Gastroesophageal sphincter (tissue), 4 donors: ENCODE measurements at places on chromosomes 4 and X. TPM values are rescaled to one million over a fixed set of nuclear protein-coding genes. Genes with fewer than 3 reads are reported as not detected.

ETDA gene
- total RNA-seq, result not detected

GRCh38 chrX:69197690-69198089, 32.4 kb upstream of the PJA1 start:
- no peak for ATAC-seq
- H3K27me3 ChIP-seq, result no peaks in the 10 kb centered on the region
- H3K4me3 ChIP-seq, result no peak overlapping the region
- H3K4me1 ChIP-seq, result no peaks in the 10 kb centered on the region
- no peak overlapping the region for H3K27ac ChIP-seq

SPANXC gene
- not detected for total RNA-seq

- no peaks in the 10 kb centered on the region for H3K27me3 ChIP-seq
- H3K36me3 ChIP-seq, result no peaks in the 10 kb centered on the region
- no peaks in the 10 kb centered on the region for H3K4me1 ChIP-seq
These were observed 57.3 kb upstream of the ADGRA3 start for GRCh38 chr4:22573198-22573597.

TDO2 gene
- not detected for total RNA-seq

- no peaks in the 10 kb centered on the region for H3K27me3 ChIP-seq
- H3K27ac ChIP-seq, result peak overlapping the region; percentile 76
- H3K4me3 ChIP-seq, result peak overlapping the region; percentile 51
- H3K36me3 ChIP-seq, result no peaks in the 10 kb centered on the region
- peak; percentile 16 for ATAC-seq
- H3K4me1 ChIP-seq, result peaks cover 36% of the 10 kb centered on the region
These were observed 465 bp downstream of the HAUS7 start for GRCh38 chrX:153469811-153470410.

GRCh38 chr4:74545448-74545847, 100.5 kb downstream of the AREG start:
- H3K27ac ChIP-seq, result no peak overlapping the region
- peaks cover 4% of the 10 kb centered on the region for H3K4me1 ChIP-seq

- peaks cover 6% of the 10 kb centered on the region for H3K4me1 ChIP-seq
- H3K36me3 ChIP-seq, result no peaks in the 10 kb centered on the region
- peak overlapping the region; percentile 91 for H3K4me3 ChIP-seq
- H3K27me3 ChIP-seq, result no peaks in the 10 kb centered on the region
These were observed 1.1 kb downstream of the MECP2 start for GRCh38 chrX:154096140-154097002.

DNA sequence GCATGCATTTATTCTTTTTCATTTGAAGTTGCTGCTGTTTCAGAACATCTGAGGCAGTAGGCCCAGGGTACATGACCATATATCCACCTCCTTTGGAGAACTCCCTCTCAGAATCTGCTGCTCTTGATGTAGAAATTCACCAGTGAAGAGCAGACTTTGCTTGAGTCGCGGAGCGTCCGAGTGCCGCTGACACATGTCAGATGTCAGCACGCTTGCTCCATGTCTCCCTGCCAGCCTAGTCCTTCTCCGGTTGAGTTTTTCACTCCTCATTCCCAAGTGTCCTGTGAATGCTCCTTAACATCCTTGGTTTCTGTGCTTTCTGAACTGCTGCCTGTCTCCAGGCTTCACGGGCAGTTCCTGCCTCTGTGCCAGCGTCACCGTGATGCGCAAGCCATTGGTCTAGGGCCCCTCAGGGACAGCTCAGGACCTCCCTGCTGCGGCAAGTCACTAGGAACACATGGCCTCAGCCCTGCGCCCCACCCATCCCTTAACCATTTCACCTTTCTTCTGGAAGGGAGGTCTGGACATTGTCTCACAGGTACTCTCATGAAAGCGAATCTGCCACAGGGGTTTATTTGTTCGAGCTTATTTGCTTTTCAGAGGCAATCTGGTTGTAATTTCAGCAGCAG, 93.1 kb upstream of the RBPJ start:
- no peak for ATAC-seq
- no peaks in the 10 kb centered on the region for H3K4me1 ChIP-seq
- no peak overlapping the region for H3K27ac ChIP-seq
- H3K27me3 ChIP-seq, result no peaks in the 10 kb centered on the region

DNA sequence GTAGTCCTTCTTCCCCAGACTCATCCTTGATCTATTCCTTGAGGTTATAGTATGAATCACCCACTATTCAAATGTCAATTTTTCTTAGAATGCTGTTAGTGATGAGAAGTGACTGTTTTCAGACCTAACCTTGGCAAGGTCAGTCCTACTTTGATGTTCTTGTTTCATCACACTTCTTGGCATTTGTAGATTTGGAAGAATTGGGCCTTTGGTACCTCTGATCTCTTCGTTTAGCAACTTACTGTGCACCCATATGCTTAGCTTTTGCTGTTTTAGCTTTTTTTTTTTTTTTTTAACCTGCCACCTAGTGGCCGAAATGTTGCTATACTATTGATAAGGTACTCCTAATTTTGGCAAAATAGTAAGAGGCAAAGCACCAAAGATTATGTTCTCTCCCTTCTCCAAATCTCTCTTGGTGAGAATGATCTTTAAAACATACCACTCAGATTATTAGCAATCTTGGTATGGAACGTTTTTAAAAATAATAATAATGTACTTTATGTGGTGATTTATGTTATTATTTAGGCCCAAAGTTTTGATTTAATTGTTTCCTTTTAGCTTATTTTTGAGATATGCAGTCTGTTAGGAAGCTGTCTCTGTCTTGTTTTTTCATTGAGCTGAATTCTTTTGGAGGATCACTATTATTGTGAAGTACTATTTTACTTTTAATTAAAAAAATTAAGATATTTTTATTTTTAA, 16.6 kb downstream of the DCK start:
- H3K27ac ChIP-seq, result no peak overlapping the region
- no peaks in the 10 kb centered on the region for H3K4me1 ChIP-seq
- H3K27me3 ChIP-seq, result no peaks in the 10 kb centered on the region
- no peaks in the 10 kb centered on the region for H3K36me3 ChIP-seq

GRCh38 chr4:88600176-88600838, 8.0 kb downstream of the HERC3 start:
- no peak overlapping the region for H3K4me3 ChIP-seq
- no peaks in the 10 kb centered on the region for H3K36me3 ChIP-seq
- H3K4me1 ChIP-seq, result peaks cover 8% of the 10 kb centered on the region

GRCh38 chr4:1400191-1400805, 5.9 kb downstream of the NKX1-1 start:
- no peak overlapping the region for H3K27ac ChIP-seq
- H3K36me3 ChIP-seq, result peaks cover 7% of the 10 kb centered on the region
- peaks cover 34% of the 10 kb centered on the region for H3K4me1 ChIP-seq

- no peak overlapping the region for H3K27ac ChIP-seq
- no peaks in the 10 kb centered on the region for H3K4me1 ChIP-seq
- H3K27me3 ChIP-seq, result no peaks in the 10 kb centered on the region
- ATAC-seq, result no peak
These were observed 1189.6 kb downstream of the PCDH18 start for GRCh38 chr4:136342666-136343065.

FAM9B gene
- not detected for total RNA-seq

GRCh38 chr4:68375667-68376559, 26.0 kb upstream of the YTHDC1 start:
- no peaks in the 10 kb centered on the region for H3K36me3 ChIP-seq
- no peak overlapping the region for H3K27ac ChIP-seq
- H3K4me3 ChIP-seq, result no peak overlapping the region
- H3K4me1 ChIP-seq, result no peaks in the 10 kb centered on the region

GRCh38 chrX:108415891-108416290, 22.3 kb downstream of the COL4A6 start:
- H3K4me3 ChIP-seq, result no peak overlapping the region
- no peak for ATAC-seq
- peak overlapping the region; percentile 4 for H3K27ac ChIP-seq
- H3K36me3 ChIP-seq, result no peaks in the 10 kb centered on the region
- H3K4me1 ChIP-seq, result no peaks in the 10 kb centered on the region

DNA sequence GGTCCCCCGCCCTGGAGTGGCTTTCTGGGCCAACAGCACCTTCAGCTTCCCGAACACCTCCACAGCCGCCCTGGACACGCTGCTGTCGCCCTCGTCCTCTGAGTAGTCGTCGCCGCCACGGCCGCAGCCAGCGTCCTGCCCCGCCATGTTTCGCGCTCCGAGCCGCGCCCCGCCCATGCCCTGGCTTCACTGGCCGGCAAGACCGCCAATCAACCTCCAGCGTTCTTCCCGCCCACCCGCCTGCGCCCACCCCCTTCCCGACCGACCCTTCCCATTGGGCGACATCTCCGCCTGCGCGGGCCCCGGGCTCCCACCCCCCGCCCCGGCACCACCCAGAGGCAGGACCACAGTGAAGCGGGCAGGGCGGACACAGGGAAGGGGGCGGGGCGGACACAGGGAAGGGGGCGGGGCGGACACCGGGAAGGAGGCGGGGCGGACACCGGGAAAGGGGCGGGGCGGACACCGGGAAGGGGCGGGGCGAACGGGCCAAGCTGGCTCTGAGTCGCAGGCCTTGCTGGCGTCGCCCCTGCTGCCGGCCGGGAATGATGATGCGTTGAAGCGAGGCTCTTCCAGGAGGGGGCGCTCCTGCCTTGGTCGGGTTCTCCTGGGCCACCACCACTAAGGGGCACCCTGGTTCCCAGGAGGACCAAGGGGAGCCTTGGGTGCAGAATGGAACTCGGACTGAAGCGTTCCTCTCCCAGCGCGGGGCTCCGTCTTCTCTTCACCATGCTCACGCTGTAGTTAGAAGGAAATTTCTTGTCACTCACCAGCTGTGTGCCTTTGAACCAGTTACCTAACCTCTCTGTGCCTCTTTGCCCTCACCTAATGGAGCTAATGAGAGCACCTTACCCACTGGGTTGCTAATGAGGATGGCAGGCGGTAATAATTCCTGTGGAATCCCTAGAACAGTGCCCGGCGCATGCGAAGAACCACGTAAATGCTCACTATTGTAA, at the start of gene HAUS7:
Gene HAUS7, minus strand, starts transcription at position 166 of the 953 bp plus-strand sequence. Its CDS starts 19 bp downstream, at position 147.
- H3K4me1 ChIP-seq, result no peaks in the 10 kb centered on the region
- no peak within 1 kb of the TSS for H3K27ac ChIP-seq
- no peaks in the 10 kb centered on the region for H3K27me3 ChIP-seq
- ATAC-seq, result peak; percentile 91
- no peaks in the 10 kb centered on the region for H3K36me3 ChIP-seq

DNA sequence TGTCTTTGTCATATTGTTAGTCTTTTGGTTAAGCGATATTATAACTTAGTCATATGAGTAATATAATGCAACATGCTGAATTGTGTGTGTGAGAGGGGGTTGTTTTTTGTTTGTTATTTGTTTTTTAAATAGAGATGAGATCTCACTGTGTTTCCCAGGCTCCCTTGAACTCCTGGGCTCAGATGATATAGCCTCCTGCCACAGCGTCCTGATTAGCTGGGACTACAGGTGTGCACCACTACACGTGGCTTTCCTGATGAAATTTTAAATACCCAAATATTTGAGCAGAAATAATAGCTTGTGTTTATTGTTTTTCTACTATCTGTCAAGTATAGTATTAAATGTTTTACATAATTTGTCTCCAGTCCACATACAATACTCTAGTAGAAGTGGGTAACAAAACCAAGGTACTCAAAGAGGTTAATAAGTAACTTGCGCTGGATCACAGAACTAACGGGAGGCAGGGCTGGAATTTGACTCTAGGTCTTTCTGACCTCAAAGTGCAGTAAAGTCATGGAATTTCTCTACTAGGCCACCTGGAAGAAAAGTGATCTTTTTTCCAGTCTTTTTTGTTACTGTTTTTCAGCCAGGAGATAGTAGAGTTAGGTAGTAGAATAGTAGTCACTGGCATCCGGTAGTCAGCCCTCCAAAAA, 47.8 kb downstream of the CLCN3 start:
- no peak for ATAC-seq
- no peaks in the 10 kb centered on the region for H3K36me3 ChIP-seq
- no peak overlapping the region for H3K4me3 ChIP-seq
- H3K27me3 ChIP-seq, result no peaks in the 10 kb centered on the region

DNA sequence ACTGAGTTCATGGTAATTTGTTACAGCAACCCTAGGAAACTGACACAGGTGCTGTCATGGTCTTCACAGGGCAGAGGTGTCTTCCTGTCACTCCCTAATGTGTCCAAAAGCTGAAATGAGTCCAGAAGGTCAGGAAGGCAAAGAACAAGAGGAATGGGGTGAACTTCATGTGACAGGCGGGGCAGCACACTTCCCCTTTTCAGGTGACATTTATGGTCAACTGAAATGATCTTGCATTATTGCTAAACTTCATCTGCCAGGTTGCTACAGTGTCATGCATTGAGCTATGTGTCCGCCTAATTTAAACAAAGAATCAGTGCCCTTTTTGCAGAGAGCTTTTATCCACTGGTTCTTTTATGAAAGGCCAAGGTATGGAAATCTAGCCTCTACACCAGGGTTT, 15.9 kb upstream of the CCDC149 start:
- no peaks in the 10 kb centered on the region for H3K36me3 ChIP-seq
- no peak overlapping the region for H3K27ac ChIP-seq
- no peak overlapping the region for H3K4me3 ChIP-seq
- no peaks in the 10 kb centered on the region for H3K27me3 ChIP-seq
- no peaks in the 10 kb centered on the region for H3K4me1 ChIP-seq

S100P gene
- total RNA-seq, result not detected

IGSF1 gene
- total RNA-seq, result 2.0 TPM

DNA sequence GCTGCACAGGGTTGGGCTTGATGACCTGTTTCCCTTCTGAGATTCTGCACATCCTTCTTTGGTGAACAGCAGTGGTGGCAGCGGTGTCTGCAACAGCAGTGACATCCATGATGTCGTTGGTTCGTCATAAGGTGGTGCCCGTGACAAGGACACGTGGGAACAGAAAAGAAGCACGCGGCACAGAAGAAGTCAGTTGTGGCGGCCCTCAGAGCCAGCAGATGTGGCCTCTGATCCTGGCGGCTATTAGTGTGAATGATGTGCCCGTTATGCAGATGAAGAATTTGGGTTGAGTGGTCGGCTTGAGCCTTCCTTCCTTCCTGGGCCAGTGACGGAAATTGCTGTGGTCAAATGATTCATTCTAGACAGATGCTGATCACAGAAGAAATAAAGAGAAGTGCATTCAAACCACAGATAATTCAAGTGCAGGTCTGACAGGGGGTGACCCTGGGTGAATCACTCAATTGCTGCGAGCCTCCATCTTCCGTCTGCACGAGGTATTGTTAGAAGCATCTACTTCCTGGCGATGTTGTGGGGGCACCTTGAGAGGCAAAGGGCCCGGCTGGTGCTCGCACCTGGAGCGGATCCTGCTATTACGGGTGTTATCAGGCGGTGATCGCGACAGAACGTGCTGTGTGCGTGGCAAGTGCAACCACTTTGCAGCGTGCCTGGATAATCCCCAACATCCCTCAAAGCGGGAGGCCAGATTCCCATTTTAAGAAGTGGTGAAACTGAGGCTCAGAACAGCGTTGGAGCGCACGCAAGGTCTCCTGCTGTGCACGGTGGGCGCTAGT, 215.2 kb upstream of the PSAPL1 start:
- H3K4me1 ChIP-seq, result no peaks in the 10 kb centered on the region
- H3K27me3 ChIP-seq, result peaks cover 9% of the 10 kb centered on the region
